ENCODE measurements at places on chromosomes 1 and 21.

DNA sequence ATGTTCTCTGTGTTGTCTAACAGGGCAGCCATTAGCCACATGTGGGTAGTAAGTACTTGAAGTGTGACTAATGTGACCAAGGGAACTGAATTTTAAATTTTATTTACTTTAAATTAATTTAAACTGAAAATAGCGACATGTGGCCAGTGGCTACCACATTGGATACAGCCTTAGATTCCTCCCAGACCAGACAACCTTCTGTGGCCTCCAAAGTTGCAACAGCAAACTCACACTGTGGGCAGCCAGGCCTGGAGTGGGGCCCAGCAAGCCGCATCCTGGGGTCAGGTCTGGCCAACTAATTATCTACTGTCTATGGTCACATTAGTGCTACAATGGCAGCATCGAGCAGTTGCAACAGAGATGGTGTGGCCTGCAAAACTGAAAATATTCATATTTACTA lies 11.7 kb downstream of the EIF2D start:
- DNase-seq = no peak

- no peak for DNase-seq
These were observed 22.6 kb upstream of the RAP1GAP start for GRCh38 chr1:21691739-21692138.

GRCh38 chr1:94640125-94640524 lies 98.6 kb upstream of the F3 start:
- no peak for DNase-seq

- DNase-seq = no peak
These were observed 204.4 kb downstream of the SLC35F3 start for GRCh38 chr1:234108921-234109320.

GRCh38 chr1:27596986-27597385 lies 7.0 kb downstream of the AHDC1 start:
- DNase-seq = no peak

Data from midbrain (tissue), 1 donor.